Right atrium auricular region (tissue), 2 donors: ENCODE measurements at places on chromosomes 5 and 9.

DNA sequence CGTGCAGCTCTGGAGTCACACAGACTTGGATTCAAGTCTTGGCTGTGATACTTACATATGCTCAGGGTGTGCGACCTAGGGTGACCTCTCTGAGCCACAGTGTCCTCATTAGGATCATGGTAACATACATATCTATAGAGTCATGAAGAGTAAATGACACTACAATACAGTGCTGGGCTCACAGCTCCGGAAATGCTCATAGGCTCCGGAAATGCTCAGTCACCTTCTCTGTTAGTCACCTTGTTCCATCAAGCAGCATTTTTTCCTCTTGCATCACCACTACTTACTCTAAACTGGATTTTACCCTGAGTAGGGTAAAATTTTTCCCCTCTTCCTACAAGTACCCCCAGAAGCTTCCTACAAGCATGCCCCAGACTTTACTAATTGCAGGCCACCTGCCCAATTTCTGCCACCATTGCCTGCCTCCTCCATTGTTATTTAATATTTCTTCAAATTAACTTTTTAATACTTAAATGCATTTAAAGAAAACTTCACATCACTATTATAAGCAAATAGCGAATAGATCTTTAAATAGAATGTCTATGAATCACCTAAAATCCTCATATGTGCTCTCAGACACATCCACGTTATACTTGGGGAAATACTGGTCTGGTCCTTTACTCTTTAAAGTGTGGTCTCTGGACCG, 147.6 kb upstream of the SPRY4 start:
- DNase-seq: no peak

DNA sequence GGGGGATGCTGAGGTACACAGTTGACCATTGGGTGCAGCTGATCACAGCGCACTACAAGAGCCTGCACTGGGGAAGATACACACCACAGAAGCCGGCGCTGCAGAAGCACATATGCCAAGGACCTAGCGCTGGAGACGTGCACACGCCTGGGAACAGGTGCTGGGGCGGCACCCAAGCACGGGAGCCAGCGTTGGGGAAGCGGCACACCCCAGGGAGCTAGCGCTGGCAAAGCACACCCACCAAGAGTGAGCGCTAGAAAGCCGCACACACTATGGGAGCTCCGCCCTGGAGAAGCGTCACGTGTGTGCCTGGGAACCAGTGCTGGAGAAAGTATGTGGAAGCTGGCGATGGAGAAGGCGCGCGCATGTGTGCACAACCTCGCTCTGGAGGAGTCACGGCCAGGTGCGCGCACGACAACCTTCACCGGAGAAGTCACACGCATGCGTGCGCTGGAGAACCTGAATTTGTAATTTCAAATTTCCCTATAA, 4.5 kb downstream of the FANCC start:
- no peak for DNase-seq

- DNase-seq: no peak
Measured at GRCh38 chr5:100697970-100698369, 162.8 kb downstream of the FAM174A start.

DNA sequence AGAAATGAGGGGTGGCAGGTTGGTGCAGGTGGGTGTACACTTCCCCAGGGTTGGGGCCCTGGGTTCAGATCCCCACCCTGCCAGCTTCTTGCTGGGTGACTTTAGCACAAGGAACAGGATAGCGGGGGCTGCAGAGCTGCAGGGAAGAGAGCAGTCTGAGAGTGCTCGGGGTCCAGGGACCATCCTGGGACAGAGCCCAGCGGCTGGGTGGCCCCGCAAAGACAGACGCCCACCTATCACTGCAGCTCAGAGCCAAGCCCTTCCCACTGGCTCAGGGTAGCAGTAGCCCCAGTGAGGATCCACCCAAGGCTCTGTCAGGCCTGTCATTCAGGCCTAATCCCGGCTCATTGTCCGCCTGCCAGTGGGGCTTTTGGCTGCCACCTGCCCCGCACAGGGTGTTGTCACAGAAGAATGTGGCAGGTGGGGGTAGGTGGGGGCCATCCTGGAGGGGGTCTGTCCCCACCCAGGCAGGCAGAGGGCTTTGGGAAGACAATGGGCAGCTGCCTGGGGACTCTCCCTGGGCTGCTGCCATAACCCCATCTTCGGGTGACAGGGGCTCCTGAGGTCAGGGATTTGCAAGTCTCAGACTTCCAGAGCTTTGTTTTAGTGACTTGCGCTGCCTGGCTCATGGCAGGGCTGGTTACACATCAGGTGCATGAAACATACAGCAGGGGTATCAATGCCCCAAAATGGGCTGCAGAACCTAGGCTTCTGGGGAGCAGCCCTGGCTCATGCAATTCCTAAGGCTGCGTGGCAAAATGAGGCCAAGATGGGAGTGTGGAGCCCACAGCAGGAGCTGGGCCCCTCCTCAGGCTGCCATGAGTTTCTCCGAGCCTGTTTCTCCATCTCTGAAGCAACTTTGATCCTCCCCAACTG, 52.1 kb downstream of the BARX1 start:
- DNase-seq: no peak

- DNase-seq: no peak
Measured at GRCh38 chr9:20921362-20921761, 110.1 kb downstream of the HACD4 start.

- no peak for DNase-seq
Measured at GRCh38 chr5:166596043-166596442, 1695.4 kb upstream of the WWC1 start.

DNA sequence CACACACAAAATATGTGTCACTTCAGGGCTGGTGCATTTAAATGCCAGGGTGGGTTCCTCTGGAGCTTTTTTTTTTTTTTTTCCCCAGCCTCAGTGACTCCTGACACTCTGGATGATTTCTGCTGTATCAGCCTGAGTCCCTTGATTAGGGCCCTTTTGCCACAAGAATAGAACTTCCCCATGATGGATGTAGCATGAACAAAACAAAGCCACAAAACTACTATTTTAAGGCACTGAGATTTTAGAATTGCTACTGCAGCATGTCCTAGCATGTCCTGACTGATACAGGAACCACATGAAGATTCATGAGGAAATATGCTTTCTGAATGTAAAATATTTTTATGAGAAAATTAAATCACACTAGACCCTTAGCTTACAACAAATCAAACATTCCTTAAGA, 13.9 kb upstream of the ADGRD2 start:
- DNase-seq: no peak

- DNase-seq: no peak
Measured at GRCh38 chr9:112569186-112569585, 82.6 kb downstream of the KIAA1958 start.

- no peak for DNase-seq
Measured at GRCh38 chr9:101326035-101326434, 58.8 kb downstream of the BAAT start.

DNA sequence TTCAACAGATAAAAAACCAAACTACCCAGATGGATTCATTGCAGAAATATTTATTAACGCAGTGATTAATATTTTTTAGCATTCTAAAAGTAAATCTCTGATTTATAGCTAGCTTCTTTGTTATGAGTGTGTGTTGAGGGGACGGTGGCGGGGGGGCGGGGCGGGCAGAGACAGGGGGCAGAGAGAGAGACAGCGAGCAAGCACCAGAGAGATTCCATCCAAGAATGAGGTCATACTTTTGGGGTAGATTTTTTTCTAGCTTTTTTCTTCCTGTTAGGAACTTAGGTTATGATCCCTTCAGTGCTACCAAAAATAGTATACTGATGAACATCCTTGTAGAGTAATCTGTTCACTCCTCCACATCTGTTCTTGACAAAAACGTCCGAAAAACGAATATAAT, 500 bp upstream of the ZNF883 start:
- DNase-seq: no peak
